Caki2 (cell line): ENCODE measurements at places on chromosomes 6 and 20. TPM values are rescaled to one million over a fixed set of nuclear protein-coding genes. Genes with fewer than 3 reads are reported as not detected.
A peak's percentile ranks its signal among the peaks of the same experiment; 100 is the strongest.

The OPN5 gene
- not detected in 2 replicates for total RNA-seq

The SRMS gene
- total RNA-seq: not detected in 2 replicates

The SRSF12 gene
- total RNA-seq: 1.9 and 2.8 TPM in 2 replicates

The ENPP3 gene
- 0.17 and 0.29 TPM in 2 replicates for total RNA-seq

The SMLR1 gene
- total RNA-seq: 1.1 TPM in 1 of 2 replicates, not detected in the other

The TMX4 gene
- 2.5 and 6.2 TPM in 2 replicates for total RNA-seq

The RFX6 gene
- total RNA-seq: not detected in 2 replicates

The MYLK4 gene
- 0.57 and 1.2 TPM in 2 replicates for total RNA-seq

The POPDC3 gene
- total RNA-seq: 139 and 161 TPM in 2 replicates

- no peak for DNase-seq
These were observed 208.4 kb downstream of the CENPW start for GRCh38 chr6:126548300-126548699.

DNA sequence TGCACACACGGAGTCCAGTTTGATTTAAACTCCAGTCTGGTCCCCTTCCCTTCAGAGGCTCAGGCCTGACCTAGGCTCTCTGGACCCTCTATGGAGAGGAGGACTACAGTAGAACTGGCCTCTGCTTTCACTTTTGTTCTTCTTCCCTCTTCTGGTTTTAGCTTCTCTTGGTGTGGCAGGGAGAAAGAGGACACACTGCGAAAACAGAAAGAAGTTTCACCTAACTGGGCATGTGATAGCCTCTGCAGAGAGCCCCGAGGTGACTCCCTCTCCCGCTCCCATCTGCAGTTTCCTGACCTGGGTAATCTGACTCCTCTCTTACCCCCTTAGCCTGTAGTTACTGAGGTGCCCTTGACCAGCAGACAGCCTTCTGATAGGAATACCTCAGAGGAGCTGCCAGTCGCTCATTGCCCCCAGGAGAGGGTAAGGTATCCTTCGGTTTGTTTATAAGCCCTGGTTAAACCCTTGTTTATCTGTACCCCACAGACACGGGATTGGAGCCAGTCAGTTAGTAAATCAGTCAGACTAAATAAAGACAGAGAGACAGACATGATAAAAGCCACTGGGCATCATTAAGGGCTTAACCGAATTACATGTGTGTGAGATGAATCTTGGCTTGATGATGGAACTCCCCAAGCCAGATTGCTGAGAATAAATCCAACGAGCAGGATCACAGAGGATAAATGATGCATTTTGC is 12.0 kb upstream of the DTNBP1 start:
- DNase-seq: no peak

DNA sequence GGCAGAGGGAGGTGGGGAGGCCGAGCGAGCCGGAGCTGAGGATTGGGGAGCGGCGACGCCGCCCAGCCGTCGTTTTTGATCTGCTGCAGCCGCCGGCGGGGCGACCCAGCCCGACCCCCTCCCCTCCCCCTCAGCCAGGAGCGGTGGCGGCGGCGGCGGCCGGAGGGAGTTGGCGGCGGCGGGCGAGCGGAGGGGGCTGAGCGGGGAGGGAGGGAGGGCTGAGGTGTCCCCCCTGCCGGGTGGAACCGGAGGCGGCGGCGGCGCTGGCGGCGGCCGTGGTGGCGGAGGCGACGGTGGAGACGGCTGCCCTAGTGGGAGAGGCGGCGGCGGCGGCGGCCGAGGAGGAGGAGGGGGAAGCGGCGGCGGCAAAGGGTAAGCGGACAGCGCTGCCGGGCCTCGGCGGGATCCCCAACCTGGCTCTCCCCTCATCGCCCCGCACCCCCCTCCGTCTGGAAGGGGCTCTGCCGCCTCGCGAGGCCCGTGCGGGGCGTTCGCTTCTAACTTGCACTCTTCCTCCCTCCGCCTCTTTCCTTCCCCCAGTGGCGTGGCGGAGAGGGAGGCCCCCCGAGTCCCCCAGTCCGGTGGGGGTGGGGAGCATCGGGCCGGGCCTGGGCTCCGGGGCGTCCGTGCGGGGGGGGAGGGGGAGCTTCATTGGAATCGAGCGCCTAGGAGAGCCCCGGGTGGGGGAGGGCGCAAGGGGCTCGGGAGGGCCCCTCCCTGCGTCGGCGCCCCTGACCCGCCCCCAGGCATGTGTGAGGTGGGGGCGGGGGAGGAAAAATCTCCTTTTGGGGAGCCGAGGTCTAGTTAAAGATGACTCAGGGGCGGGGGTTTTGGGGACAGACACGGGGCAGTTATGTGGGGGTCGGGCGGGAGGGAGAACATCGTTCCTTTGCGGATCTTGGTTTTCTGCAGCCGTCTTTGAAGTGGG is at the start of gene TAB2:
Gene TAB2 (plus strand): TSS at position 69 of the 928 bp plus-strand sequence. CDS start 52,286 bp downstream, outside the sequence.
- no peak for DNase-seq

DNA sequence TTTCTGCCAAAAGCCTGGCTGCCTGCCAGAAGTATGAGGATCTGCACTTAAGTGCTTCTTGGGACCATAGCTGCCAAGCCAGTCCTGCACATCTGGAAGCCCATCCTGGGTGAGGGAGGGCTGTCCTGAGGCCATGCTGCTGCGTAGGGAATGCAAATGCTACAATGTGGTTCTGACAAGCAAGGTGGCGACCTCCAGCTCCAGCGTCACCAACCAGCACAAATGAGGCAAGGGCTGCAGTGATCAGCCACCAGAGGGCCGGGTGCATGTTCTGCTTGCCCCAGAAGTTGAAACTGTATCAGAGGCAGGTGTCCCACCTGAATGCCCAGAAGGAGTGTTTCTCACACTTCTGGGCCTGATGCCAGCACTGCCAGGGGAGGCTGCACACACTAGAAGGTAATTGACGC is 99.1 kb upstream of the KCNQ5 start:
- no peak for DNase-seq

DNA sequence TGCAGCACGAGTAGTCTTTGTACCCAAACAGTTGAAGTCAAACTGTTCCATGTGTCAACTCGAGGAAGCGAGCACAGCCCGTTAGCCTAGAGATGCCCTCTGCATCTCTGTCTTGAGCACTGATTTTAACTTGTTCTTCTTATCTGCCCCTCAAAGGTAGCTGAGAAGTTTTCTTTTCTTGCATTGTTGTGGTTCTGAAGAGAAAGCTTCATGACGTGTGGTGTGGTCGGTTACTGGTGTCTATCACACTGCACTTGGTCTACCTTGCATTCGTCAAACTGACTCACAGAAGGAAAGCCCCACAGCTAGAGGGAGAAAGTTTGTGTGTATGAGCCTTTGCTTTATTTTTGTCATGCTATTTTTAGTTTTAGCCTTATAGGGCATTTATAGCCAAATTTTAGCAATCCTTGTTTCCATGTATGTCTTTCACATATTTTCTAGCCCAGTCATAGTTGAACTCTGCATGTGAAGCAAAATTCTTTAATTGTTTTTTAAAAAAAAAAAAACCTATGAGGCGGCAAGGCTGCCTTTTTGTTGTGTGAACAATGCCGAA is 115.1 kb downstream of the JAG1 start:
- peak; percentile 87 for DNase-seq

DNA sequence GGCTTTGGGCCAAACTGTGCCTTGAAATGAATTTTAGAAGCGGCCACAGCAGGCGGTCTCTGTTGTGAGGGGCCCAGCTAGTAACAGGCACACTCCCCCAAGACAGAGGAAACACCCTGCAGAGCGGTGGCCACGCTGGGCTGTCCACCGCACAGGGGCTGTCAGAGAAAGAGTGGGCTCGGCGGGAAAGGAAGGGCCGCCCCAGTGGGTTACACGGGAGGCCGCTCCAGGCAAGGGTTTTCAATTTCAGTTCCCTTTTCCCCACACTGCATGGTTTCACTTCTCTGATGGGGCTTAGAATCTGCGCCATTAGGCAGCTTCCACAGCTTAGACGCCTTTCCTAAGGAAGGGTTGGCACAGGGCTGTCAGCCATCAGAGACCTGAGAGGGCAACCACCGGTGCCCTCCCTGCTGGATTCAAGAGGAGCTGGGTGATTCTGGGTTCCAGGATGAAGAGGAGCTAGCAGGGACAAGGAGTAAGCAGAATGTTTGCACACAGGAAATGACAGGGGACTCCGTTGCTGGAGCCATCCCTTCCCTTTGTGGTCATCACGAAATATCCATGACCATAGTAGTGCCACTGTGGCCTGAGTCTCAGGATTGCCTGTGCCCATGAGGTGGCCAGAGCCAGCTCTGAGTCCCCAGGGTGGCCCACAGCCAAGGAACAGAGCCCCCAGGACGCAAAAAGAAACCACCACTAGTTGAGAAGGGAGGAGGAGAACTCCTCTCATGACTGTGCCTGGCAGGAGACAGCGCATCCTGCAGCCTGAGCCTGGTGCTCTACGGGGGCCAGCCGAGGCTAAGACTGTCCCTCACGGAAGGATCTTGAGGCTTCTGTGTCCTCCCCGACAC is 282.7 kb downstream of the NRN1 start:
- DNase-seq: no peak

- DNase-seq: no peak
These were observed 19.8 kb downstream of the MDN1 start for GRCh38 chr6:89799756-89800155.

DNA sequence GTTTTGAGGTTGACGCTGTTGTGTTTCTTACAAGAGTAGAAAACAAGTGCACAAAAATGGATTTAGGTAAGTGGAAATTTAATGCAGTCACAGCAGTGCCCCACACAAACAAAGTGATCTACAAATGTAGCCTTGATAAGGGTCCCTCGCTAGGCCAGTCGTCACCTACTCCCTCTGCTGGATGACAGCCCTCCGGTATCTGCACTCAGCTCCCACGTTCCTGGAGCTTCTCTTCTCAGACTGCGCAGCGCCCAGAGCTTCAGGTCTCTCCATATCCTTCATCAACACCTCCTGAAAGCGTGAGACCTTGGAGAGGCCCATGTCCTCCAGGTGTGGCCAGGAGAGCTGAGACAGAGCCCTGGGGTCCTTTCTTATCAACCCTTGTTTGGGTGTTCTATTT is 58.3 kb upstream of the MAP3K4 start:
- no peak for DNase-seq

DNA sequence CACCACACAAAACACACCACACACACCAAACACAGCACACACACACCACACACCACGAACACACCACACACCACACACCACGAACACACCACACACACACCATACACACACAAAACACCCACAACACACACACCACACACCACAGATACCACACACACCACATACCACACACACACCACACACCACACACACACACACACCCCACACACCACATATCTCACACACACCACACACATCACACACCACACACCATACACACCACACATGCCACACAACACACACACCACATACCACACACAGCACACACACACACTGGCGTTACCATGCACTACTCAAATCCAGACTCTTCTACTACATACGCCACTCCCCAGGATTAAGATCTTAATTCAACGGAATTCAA is 118.9 kb upstream of the THBS2 start:
- DNase-seq: no peak

DNA sequence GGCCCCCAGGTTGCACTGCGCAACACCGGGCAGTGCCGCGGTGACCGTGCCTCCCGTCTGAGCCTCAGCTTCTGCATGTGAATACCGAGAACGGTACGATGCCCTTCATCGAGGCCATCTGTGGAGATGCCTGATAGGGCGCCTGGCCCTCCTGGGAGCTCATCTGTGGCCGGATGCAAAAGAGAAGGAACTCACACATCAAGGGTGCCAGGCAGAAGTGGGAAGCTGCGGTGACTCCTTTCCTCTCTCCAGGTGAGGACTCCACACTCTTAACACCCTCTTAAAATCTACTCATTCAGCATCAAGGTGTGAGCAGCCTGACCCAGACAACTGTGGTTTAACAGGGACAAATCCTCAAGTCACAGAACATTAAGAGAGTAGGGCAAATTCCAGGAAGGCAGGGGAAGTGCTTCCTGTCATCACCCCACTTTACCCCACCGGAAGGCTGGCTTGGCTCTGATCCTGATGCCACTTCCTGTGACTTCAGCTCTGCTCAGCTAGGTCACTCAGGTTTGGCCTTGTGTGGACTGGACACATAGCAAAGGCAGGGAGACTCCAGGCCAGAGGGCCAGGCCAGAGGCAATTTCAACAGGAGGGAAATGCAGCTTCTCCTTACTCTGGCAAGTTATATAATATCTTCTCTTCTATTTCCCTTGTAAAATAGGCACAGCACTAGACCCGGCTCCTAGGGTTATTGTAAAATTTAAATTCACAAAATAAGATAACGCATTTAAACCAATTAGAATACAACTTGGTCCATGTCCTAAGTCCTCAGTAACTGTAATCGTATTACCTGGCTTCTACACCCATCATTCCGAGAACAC is 69.4 kb downstream of the CPNE5 start:
- DNase-seq: no peak

- DNase-seq: peak; percentile 95
These were observed 10.7 kb upstream of the NCOA7 start for GRCh38 chr6:125779924-125780539.

- no peak for DNase-seq
These were observed 43.6 kb upstream of the DEFB112 start for GRCh38 chr6:50093116-50093937.

DNA sequence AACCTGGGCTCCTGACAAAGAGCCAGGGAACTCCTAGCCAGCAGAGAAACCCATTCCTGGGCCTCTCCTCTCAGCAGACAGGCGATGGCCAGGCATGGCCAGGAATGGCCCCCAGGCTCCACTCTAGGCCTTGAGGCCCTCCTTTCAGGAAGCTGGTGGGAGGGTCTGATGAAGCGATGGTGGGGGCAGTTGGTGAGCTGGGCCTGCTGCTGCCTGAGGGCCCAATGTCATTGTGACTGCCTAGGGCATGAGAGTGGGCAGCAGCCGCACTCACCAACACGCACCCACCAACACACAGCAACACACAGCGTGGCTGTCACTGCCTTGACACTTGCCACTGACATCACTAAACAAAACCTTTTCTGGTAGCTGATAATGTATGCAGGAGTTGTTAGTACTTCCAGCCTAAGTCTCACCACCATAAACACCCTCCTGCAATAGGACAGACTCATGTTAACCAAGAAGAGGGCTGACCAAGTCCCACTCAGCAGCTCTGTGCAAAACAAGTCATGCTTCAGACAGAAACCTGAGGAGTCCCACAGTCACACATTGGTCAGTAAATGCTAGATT is 69.3 kb downstream of the ABHD12 start:
- no peak for DNase-seq

DNA sequence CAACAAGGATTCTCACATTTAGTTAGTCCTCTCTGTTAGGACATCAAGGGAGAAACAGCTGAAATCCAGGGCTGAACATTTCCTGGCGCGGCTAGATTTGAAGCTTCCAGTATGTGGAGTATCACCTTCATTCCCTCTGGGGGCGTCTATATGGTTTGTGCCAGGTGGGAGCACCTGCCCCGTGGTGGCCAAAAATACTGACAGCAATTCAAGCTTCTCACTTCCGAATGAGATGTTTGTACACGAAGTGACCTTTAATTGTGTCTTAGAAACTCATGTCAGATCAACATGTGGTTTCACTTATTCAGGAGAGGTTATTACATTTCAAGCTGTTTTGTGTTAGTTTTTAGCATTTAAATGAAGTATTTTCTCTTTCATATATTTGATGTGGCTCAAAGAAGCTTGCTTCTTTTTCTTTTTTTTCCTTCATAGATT is 67.3 kb upstream of the ZNF217 start:
- DNase-seq: no peak

DNA sequence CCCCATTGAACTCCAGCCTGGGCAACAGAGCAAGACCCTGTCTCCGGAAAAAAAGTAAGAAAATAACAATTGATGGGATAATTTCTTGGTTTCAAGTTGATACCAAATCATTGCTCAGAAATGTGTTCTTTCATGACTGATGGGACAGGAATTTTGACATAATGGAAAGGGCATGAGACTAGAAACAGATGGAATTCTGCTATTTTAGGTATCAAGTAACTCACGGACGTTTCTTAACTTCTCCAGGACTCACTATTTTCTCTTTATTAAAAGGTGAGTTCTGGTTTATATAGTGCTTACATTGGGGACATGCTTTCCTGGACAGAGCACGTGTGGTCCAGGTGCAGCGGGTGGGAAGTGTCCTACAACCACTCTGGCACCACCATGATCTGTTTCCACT is 6.0 kb upstream of the DSP start:
- DNase-seq: no peak
